ENCODE measurements at places on chromosomes 11 and 22.

DNA sequence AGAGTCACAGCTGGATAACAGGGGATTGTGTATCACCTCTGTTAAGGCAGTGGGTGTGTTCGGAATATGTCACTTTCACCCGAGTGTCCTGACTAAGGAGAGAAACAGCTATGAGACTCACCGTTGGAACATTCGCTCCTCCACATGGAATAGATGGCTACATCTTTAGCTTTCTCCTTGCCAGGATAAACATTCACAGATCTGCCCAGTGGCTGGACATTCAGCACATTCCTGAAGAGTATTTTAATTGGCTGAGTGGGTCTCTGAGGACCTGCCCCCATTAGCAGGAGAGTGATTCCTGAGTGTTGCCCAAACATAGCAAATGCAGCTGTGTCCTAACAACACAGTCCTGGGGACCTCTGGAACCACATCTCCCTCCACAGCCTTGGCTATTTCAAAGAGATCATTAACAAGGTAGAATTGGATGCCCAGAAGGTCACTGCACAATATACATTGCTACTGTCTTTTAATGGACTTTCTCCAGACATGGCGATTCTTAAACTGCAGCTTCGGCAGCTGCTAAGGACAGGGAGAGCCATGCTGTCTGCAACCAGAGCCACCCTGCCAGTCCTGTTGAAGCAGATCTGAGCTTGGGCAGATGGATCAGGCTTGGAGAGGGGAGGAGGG is 435.0 kb upstream of the CADM1 start:
- DNase-seq: no peak

- DNase-seq: no peak
These were observed 770.6 kb downstream of the FAM181B start for GRCh38 chr11:81963018-81963417.

GRCh38 chr22:44668886-44669521 is 33.0 kb upstream of the PRR5 start:
- no peak for DNase-seq

DNA sequence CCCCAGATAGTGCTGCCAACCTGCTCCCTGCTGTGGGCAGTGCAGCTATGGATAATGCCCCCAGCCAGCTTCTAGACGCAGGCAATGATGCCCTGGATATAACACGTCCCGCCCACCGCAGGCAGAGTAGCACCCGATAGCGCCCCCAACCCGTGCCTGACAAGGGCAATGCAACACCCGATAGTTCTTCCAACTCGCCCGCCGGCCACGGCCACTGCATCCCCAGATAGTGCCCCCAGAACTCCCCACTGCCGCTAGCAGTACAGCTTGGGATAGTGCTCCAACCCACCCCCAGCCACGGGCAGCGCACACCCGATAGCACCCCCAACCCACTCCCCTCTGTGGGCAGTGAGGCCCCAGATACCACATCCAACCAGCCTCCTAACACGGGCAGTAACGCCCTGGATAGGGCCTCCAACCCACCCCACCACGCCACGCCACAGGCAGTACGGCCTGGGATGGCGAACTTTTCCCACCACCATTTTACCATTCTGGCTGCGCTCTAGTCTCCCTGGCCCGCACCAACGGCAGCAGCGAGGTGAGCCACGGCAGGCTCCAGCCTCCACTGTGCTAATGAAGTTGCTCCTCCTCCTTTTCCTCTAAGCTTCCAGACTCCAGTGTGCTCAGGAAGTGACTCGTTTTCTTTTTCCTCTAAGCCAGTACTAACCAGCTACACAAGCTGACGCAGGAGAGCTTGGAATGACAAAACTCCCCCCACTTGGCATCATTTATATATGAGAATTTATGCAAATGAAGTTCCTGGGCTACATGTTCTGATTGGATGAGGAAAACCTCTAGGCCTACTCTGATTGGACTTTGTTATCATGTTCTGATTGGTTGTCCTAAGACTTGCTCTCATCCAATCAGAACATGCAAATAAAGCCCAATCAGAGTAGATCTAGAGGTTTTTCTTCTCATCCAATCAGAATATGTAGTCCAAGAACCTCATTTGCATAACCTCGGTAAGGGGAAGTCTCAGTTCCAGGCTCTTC is 3.0 kb upstream of the RFPL3 start:
- DNase-seq: no peak

DNA sequence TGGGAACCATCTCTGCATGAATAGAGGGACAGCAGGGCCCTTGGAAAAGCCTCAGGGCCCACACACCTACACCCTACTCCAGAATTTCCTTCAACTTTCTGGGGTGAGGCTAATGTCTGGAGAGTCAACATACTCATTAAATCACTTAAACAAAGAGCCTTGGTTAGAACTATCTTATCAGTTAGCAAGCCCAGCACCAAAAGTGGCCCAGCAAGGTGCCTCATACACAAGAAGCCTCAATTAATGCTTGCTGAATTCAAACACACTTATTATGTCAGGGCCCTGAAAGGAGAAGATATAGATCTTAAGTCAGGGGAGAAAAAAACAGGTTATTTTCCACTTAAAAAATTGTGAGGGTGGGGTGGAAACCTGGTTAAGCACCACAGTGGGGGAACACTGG is 61.4 kb downstream of the C11orf58 start:
- DNase-seq: no peak

GRCh38 chr11:12909879-12910278 is 99.2 kb upstream of the RASSF10 start:
- DNase-seq: no peak

GRCh38 chr11:33892906-33893594 is 1.2 kb upstream of the LMO2 start:
- DNase-seq: peak; percentile 31

DNA sequence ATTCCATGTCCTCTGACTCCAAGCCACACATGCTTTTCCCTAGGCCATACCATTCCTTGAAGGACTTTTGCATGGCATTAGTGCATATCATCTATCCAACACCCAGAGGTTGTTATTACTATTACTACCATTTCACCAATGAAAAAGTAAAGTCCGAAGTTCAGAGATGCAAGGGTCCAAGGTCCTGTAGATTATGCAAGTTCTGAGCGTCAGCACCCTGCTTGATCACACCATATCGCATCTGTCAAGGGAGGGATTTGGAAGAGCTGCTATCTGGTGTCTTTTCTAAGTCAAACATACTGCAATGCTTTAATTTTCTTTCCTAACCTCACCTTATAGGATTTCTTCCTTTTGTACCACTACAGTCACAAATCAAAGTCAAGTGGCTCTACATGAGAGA is 214.7 kb upstream of the CADM1 start:
- no peak for DNase-seq

- no peak for DNase-seq
These were observed 175.7 kb upstream of the TTC12 start for GRCh38 chr11:113138731-113139130.

DNA sequence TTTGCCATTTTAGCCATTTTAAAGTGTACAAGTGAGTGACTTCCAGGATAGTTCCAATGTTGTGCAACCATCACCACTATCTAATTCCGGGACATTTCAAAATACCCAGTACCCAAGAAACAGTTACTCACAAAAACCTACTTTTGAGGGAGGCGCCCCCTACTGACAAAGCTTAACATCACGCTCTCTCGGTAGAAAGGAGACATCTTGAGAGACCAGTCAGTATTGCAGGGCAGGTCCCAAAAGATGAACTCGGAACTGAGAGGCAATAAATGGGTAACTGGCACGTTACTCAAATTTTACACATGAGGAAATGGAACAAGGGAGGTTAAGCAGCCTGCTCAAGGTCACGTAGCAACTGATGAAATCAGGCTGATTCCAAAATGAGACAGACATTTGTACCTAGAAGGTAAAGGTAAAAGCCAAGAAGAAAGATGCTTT is 50.0 kb upstream of the POU2AF1 start:
- DNase-seq: peak; percentile 59

DNA sequence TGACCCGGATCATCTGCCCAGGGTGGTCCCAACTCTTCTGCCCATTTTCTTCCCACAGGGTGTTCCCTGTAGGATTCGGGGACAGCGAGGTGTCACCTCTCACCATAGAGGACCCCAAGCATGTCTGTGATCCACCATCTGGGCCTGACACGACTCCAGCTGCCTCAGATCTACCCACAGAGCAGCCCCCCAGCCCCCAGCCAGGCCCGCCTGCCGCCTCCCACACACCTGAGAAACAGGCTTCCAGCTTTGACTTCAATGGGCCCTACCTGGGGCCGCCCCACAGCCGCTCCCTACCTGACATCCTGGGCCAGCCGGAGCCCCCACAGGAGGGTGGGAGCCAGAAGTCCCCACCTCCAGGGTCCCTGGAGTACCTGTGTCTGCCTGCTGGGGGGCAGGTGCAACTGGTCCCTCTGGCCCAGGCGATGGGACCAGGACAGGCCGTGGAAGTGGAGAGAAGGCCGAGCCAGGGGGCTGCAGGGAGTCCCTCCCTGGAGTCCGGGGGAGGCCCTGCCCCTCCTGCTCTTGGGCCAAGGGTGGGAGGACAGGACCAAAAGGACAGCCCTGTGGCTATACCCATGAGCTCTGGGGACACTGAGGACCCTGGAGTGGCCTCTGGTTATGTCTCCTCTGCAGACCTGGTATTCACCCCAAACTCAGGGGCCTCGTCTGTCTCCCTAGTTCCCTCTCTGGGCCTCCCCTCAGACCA is 24.0 kb downstream of the CSF2RB start:
- DNase-seq: no peak

GRCh38 chr22:39463931-39464390 is 7.1 kb downstream of the MGAT3 start:
- DNase-seq: no peak
